ENCODE measurements at places on chromosomes 1 and 21.

DNA sequence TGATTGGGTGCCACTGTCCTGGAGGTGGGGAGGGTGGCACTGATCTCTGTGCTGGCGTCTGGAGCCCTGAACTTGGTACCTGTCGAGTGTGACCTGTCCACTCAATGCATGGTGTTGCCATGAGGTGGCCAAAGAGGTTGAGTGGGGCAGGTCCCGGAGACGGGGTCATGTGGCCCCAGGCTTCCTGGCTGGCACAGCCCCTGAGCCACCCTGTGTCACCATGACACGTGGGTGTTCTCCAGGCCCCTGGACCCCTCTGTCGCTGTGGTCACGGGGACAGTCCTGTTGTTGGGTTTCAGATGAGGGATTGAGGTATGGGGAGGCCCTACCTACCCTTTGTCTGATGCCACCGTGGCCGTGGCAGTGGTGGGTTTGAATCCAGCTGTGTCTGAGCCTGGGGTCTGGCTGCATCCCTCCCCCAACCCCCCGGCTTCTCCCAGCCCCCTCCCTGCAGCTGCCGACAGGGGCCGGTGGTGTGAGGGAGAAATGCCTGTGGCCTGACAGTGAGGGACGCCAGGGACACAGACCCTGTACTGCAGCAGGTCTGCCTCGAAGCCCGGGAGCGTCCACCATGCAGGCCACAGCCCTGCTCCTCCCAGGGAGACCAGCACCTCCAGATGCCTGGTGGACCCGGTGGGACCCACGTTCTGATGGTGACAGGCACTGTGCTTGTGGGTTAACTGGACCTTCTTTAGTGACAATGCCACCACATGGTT, 12.0 kb downstream of the TRPM2 start:
- DNase-seq, result no peak

DNA sequence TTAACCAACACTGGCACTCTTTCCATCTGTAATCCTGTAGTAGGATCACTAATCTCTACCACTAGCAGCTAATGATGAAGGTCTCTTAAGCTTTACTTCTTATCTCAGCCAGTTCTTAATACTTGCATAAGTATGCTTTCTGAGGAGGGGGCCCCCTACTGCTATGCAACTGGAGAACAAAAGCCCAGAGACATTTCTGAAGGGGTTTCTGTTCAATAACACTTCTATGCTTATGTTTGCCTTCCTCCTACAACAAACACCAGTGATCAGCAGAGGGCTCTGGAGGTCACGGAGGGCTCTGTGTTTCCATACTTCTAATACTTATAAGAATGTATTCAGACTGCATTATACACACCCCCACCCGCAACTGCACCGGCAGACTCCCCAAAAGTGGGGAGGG, 215.8 kb downstream of the BARHL2 start:
- DNase-seq, result no peak

GRCh38 chr1:26132128-26132833, 20.7 kb downstream of the PDIK1L start:
- DNase-seq, result no peak

DNA sequence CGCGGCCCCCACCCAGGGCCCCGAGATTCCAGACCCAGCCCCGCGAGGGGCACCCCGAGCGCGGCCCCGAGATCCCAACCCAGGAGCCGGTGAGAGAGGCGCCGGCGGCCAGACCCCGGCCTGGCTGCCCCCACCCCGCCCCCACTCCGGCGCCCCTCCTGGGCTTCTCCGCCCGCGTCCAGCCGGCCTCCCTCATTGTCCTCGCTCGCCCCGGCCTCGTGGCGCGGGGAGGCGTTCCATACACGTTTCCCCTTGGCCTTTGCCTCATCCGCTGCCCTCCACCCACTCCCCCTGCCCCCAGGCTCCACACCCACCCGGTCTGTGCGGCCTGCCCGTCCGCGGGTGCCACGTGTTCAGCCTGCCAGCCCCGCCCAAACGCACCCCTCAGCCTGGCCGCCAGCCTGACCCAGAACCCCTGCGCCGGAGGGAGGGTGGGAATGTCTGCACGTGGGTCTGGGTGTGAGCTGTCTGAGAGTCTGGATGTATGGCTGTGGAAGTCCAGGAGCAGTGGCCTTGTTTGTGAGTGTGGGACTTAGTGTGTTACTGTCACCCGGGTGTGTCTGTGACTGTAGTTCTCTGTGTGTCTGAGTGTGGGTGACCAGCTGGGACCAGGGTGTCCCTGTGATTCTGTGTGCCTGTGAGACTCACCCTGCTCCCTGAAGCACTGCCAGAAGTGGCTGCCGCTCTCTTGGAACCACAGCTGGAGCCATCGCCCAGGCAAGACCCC, 681 bp downstream of the B4GALT2 start:
- no peak for DNase-seq

GRCh38 chr1:45787905-45788304, 15.5 kb upstream of the MAST2 start:
- no peak for DNase-seq

DNA sequence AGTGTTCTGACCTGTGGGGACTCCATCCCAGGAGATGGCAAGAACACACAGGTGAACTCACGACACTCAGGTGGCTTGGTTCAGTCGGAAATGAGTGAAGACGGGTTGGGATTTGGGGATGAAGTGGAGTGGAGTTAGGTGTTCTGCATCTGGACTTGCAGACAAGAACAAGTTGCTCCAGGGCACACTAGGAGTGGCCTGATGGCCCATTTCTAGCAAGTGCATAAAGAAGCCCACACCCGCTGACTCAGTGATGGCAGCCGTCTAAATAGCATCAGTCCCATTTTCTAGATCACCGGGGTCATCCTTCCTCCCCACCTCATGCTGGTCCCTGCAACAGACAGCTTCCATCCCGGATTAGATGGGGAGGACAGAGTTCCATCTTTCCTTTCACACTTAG, 278.4 kb downstream of the C1orf94 start:
- no peak for DNase-seq

DNA sequence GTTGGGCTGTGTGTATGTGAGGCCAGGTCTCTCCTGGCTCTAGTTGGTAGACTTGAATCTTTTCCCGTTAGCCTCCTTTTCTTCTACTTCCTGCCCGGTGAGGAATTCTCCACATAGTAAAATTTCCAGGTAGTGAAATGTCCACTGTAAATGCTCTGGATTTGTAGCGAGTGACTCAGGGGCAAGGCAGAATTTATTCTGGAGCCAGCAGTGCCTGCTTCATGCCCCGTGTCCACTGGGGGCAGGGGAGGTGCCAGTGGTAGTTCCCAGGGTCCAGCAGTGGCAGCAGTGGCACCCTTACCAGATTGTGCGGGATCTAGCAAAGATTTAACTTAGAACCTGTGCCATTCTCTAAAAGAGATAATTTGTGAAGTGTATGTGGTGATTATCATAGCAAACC, 74.5 kb upstream of the USP24 start:
- DNase-seq, result no peak

GRCh38 chr1:215957663-215958062, 390.6 kb downstream of the KCTD3 start:
- no peak for DNase-seq

- no peak for DNase-seq
These were observed 204.4 kb downstream of the SLC35F3 start for GRCh38 chr1:234108921-234109320.

DNA sequence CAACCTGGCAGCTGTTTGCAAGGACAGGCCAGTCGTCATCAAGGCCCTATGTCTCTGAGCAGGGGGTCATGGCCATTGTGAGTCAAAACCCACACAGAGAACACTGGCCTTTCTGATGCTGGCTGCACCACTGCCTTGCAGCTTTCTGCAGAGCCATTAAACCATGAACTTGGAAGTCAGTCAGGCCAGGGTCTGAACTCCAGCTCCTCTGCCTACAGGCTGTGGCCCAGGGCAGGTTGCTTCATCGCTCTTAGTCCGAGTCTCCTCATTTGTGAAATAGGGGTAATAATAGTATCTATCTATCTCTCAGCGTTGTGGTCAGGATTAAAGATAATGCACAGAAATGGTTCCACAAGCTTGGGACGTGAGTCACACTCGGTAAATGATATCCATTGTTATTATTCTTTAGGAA, 35.8 kb upstream of the HIVEP3 start:
- no peak for DNase-seq

GRCh38 chr1:240621249-240621648, 9.3 kb upstream of the GREM2 start:
- DNase-seq, result no peak

DNA sequence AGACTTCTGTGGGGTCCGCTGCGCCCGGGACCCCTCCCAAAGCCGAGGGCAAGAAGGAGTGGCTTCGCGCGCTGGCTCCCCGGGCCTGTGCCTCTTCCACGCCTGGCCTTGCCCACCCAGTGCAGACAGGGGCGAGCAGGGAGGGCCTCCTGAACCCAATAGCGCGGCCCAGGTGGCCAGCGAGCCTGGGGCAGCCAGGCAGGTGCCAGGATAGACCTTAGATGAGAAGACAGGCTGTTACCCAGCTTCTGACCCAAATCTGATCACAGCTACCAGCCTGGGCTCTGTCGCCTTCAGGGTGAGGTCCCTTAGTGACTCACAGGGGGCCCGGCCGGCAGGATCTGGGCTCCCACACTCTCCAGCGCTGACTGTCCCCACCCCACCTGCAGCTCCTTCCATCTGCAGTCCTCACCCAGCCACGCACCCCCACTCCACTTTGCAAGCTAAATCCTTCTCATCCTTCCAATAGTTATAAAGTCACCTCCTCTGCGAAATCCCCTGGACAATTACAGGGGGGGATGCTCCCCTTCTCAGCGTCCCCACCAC, 9.6 kb downstream of the CLEC20A start:
- no peak for DNase-seq

DNA sequence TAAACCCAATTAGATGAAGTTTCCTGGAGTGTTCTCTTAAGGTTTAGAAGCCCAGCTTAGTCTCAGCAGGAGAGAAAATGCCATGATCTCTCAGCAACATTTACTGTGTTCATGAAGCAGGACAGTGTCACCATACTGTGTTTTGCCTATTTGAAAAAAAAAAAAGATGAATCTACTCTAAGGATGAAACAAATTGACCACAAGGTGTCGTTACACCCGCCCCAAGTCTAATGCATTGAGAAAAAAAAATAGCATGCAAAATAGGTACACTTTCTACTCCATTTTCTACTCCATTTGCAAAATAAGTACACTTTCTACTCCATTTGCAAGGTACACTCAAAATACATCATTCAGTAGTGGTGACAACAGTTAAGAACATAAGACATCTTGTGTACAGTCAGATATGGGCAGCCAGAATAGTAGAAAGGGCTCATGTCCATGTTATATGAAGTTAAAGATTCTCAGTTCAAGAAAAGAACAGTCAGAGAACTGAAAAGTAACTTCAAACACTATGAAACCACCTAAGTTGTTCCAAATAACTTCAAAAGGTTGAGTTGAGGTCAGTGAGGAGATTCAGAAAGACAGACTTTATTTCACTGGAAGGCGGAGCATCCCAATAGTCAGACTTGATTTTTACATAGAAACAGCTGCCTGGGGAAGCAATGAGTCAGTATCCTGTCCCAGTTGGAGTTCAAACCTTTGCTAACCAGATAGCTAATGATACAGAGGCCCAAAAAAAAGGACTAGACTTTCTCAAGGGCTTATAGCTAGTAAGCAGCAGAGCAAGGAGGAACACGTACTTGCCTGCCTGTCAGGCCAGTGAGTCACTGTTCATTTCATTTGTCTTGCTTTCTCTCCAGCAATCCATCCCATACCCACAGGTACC, 13.3 kb downstream of the PLPPR5 start:
- no peak for DNase-seq

DNA sequence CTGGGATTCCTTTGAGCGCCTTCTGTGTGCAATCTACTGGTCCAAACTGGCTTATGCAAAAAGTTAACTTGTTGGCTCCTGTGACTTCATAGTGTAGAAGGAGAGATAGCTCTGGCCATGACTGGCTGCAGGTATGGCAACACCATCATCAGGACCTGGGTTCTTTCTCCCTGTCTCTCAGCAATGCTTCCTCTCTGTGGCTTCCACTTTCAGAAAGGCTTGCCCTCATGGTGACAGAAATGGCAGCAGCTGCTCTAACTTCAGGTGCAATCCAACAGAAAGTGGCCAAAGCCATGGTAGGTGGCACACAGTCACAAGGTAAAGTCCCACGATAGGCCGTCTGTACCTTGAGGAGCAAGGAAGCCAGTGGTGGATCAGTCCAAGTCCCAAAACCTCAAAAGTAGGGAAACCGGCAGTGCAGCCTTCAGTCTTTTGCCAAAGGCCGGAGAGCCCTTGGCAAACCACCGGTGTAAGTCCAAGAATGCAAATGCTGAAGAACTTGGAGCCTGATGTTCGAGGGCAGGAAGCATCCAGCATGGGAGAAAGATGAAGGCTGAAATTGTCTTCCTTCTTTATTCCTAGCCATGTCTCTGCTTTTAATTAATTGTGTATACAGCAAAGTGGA, 45.0 kb downstream of the ZBTB40 start:
- no peak for DNase-seq

DNA sequence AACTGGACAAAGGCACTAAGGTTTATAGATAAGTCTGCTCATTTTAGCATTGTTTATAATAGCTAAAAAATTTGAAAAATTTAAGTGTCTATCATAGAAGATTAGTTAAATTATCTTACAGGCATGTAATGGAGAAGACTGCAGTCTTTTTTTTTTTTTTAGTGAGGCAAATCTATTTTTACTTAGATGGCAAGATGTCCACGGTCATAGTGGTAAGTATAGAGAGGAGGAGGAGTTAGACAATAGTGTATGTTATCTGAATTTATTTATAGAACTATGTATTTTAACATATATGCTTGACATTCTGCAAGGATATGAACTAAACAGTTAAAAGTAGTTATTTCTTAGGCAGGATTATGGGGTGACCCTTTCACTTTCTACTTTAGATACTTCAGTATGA, 149.0 kb downstream of the SYT2 start:
- DNase-seq, result no peak

- no peak for DNase-seq
These were observed 31.3 kb upstream of the ACTN2 start for GRCh38 chr1:236654957-236655356.

- no peak for DNase-seq
These were observed 27.5 kb downstream of the SLC30A10 start for GRCh38 chr1:219900882-219901281.

DNA sequence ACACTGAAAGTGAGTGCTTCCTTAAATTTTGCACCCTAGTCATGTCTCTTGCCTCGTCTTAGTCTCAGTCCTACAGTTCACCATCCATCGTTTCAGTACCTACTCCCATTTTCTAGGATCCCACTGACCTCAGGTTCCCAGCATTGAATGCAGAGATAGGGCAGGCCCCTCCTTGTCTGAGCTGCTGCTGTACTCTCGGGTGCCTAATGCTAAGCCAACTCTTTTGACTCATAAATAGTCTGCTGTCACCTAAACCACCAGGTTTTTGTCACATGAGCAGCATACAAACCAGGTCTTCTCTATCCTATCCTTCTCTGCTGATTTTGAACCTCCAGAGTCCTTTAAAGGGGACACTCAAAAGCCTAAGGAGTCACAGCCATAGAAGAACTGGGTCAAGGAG, 3.0 kb downstream of the ARHGAP30 start:
- DNase-seq, result peak; percentile 23

DNA sequence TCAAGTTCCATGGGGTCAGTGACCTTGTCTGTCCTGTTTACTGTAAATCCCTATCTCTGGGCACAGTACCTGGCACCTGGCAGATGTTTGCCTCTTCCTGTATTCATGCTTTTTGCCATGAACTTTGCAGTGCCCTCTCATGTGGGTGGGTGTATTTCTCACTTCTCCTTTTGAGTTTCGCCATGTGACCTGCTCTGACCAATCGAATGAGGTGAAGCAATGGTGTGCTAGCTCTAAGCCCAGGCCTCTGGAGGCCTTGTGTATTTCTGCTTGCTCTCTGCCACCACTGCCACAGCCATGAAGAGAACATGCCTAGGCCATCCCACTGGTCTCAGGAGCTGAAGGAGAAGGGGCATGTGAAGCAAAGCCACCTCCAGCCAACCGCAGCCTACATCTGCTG, 185.5 kb upstream of the ZC3H12A start:
- no peak for DNase-seq

All from CD4-positive, alpha-beta T cell treated with Interferon alpha-2 for 1 hour (primary cell).